Suprapubic skin (tissue), 4 donors: ENCODE measurements at places on chromosomes 6 and 20.

- H3K36me3 ChIP-seq = no peaks in the 10 kb centered on the region
- H3K27ac ChIP-seq = no peak overlapping the region
- peaks cover 15% of the 10 kb centered on the region for H3K27me3 ChIP-seq
- no peak for DNase-seq
Measured at GRCh38 chr6:62283365-62283764, 2.7 kb downstream of the KHDRBS2 start.

DNA sequence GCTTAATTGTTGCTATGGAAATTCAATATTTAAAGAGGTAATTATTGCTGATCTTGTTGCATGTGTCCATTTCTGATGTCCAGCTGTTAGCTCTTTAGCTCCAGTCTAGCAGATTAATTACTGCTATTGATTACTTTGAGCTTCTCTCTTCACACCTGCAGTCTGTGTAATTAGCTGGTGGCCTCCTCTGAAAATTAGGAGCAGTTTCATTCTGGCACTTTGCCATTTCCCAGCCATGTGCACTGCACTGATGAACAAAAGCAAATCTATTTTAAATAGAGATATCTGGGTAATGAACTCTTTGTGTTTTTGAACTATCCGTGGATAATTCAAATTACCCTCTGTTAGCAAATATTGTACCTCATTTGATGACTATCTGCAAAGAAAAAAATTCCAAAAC, 275.9 kb downstream of the RNF144B start:
- H3K27me3 ChIP-seq = no peaks in the 10 kb centered on the region
- H3K4me3 ChIP-seq = no peak overlapping the region
- no peak overlapping the region for H3K27ac ChIP-seq
- H3K36me3 ChIP-seq = no peaks in the 10 kb centered on the region

- H3K4me3 ChIP-seq = no peak overlapping the region
- no peaks in the 10 kb centered on the region for H3K27me3 ChIP-seq
- no peak for DNase-seq
- H3K36me3 ChIP-seq = no peaks in the 10 kb centered on the region
- peak overlapping the region; percentile 39 for H3K27ac ChIP-seq
Measured at GRCh38 chr6:116398316-116399010, 27.7 kb downstream of the DSE start.

DNA sequence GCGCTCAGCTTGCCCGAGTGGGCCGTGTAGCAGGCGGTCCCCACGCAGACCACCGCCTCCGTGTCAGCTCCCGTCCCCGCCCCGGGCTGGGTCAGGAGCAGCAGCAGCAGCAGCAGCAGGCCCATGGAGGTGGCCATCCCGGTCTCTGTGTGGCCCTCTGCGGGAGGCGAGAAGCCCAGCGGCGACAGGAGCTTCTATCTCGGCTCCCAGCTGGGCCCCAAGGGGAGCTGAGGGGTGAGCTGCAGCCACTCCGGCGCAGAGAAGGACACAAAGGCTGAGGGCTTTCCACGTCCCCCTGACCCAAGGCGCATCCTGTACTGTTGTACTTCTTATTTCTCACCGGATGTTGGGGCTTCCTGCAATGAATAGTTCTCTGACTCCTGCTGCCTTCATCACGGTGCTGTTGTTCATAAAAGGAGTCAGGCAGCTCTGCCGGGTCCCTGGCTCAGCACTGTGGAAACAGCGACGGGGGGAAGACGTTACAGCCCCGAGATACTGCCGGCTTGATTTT, at the start of gene CD93:
TSS of gene CD93 (minus strand) at position 269 of the 511 bp plus-strand sequence. CDS start at position 137, 132 bp downstream.
- H3K4me1 ChIP-seq = peaks cover 33% of the 10 kb centered on the region
- H3K27me3 ChIP-seq = no peaks in the 10 kb centered on the region
- H3K27ac ChIP-seq = peak within 1 kb of the TSS; percentile 85
- no peaks in the 10 kb centered on the region for H3K36me3 ChIP-seq
- no peak for DNase-seq
- peak within 1 kb of the TSS; percentile 43 for H3K4me3 ChIP-seq

GRCh38 chr6:36838896-36839748, at the start of gene CPNE5:
Gene CPNE5 (minus strand): TSS chr6:36839444. CDS start chr6:36839377, 67 bp downstream.
- H3K4me1 ChIP-seq = peaks cover 44% of the 10 kb centered on the region
- H3K27ac ChIP-seq = no peak within 1 kb of the TSS
- H3K36me3 ChIP-seq = no peaks in the 10 kb centered on the region

DNA sequence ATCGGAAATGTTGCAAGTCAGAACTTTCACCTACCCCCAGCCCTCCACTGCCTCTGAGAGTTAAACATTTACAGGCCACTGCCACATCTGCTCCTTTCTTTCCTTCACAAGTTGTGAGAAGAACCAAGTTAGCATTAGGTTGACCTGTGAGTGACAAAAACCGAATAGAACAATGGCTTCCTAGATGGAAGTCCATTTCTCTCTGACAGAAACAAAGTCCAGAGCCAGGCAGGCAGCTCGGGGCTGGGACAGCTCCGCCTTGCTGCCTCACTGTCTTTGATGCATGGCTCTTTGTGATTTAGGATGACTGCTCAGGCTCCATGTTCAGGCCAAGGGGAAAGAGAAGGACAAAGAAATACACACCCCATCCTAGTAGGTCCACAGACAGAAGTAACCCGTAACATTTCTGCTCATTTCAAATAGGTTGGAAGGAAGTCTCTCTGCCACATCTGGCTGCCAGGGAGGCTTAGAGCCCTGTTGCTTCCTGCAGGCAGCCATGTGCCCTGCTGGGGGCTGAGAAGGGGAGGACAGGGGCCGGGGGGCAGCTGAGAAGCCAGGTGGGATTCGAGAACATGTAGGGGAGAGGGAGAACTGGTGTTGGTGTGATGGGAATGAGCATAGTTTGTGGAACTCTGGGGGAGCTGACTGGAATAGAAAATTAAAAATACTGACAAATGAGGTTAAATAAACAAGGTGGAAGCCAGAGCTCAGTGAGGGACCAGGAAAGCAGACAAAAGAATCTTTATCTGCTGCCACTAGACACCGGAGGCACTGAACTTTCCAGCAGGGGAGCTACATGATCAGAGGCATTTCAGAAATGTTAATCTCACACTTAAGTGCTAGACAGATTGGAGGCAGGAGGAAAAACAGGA, 19.5 kb upstream of the IER3 start:
- H3K27me3 ChIP-seq = no peaks in the 10 kb centered on the region
- no peak overlapping the region for H3K4me3 ChIP-seq
- H3K27ac ChIP-seq = peak overlapping the region; percentile 55
- DNase-seq = no peak
- peaks cover 45% of the 10 kb centered on the region for H3K4me1 ChIP-seq

DNA sequence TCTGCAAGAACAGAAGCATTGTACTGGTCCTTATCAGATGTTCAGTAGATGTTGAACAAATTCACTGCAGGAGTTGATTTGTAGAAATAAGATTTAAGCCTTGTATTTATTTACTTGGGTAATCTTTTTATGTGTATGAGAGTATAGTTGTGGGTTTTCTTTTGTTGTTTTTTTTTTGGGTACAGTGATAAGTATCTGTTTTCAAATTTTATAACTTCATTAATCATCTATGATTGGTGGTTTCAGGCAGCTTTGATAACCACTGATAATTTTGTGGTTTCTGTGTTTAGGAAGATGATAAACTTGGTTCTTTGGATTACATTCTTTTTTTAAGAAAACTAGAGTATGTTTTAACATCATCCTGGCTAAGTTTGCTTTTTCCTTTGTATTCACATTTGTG, 2.8 kb downstream of the AFDN start:
- no peak overlapping the region for H3K27ac ChIP-seq
- DNase-seq = no peak
- no peak overlapping the region for H3K4me3 ChIP-seq
- H3K36me3 ChIP-seq = no peaks in the 10 kb centered on the region
- H3K4me1 ChIP-seq = peaks cover 42% of the 10 kb centered on the region

- no peak for DNase-seq
- no peaks in the 10 kb centered on the region for H3K36me3 ChIP-seq
- no peak overlapping the region for H3K27ac ChIP-seq
- no peaks in the 10 kb centered on the region for H3K27me3 ChIP-seq
Measured at GRCh38 chr6:148323344-148323743, 19.3 kb upstream of the SASH1 start.

DNA sequence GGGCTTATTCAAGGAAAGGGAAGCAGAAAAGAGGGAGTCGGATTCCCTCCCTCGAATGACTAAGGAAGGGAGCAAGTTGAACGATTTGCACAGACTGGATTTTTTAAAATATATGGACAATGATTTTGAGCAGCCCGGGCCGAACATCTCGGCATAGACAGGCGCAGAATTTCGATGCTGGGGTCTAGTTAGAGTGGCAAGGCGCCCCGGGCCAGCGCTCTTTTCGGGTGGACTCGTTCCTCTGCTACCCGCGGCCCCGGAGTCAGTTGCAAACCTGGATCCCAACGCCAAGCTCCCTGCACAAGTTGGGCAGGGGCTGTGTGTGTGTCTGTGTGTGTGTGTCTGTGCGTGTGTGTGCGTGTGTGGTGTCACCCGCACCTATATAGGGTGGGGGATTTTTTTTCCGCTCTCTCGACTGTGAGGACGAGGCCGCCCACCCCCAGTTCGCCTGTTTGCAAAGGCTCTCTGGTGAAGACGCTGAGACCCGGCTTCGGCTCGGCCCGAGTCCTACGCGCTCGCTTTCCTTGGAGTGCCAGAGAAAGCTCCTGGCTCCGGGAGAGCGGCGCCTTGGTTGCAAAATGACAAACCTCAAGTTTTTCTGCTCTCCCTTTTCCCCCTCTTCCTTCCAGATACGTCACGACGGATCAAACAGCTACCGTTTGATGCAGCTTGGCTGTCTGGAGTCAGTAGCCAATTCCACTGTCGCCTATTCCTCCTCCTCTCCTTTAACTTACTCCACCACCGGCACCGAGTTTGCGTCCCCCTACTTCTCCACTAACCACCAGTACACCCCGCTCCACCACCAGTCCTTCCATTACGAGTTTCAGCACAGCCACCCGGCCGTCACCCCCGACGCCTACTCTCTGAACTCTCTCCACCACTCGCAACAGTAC, 1.4 kb downstream of the TFAP2D start:
- H3K27me3 ChIP-seq = peaks cover 78% of the 10 kb centered on the region
- no peak overlapping the region for H3K27ac ChIP-seq
